ENCODE measurements at places on chromosomes 12 and 14.

DNA sequence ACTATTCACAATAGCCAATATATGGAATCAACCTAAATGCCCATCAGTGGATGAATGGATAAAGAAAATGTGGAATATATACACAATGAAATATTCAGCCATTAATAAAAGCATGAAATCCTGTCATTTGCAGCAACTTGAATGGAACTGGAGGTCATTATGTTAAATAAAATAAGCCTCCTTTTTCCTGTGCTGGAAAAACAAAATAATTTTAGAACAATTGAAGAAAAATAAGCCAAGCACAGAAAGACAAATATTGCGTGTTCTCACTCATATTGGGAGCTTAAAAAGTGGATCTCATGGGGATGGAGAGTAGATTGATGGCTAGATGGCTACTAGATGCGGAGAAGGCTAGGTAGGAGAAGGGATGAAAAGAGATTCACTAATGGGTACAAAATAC is 6.3 kb upstream of the BTG1 start:
- no peak for DNase-seq

GRCh38 chr14:103372552-103373304 is 12.5 kb upstream of the MARK3 start:
- no peak for DNase-seq

- no peak for DNase-seq
Measured at GRCh38 chr12:68611094-68611805, 551 bp downstream of the RAP1B start.

DNA sequence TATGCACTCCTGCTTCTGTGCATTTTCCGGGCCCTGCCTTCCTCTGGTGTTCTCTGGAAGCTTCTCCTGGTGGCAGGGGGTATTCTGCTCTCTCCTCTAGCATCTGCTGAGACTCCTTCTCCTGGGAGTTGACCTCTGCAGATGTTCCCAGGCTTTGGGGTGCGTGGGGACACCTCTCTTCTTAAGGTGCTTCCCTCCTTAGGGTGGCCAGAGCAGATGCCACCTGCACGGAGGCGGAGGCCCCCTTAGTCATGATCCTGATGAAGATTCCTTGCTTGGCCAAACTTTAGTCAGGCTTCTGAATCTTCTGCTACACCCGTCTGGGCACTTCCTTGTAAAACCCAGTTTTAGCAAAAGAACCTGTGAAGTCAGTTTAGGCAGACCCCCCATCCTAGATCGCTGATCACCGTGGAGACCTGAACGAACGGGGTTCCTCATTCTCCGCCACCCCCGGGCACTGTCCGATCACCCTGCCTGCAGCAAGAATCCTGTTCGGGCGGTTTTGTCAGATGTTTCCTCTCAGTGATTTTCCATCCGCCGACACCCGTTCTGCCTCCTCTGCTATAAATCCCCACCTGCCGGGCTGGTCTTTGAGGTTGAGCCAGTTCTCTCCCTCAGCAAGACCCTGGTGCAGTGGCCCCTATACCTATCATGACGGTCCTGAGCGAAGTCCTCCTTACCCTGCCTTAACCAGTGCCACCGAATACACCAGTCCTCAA is 111.9 kb downstream of the CALM1 start:
- DNase-seq, result no peak

GRCh38 chr14:67428501-67429031 is 16.6 kb upstream of the PLEK2 start:
- DNase-seq, result no peak

DNA sequence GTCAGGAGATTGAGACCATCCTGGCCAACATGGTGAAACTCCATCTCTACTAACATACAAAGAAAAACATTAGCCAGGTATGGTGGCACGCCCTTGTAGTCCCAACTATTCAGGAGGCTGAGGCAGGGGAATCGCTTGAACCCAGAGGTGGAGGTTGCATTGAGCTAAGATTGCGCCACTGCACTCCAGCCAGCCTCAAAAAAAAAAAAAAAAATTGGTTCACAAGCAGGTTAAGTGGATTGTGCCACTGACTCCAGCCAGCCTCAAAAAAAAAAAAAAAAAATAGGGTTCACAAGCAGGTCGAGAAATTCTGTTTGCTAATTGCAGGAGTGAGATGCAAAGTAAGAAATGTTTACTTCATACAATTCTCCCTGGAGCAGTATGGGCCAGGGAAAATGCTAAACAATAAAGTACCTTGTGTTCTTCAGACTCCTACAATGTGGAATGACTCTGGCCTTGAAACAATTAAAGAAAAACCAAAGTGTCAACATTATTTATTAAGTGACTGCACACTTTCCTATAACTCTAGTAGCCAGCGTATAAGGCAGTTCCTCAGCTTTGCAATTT is 6.1 kb downstream of the EDDM3B start:
- DNase-seq, result no peak

DNA sequence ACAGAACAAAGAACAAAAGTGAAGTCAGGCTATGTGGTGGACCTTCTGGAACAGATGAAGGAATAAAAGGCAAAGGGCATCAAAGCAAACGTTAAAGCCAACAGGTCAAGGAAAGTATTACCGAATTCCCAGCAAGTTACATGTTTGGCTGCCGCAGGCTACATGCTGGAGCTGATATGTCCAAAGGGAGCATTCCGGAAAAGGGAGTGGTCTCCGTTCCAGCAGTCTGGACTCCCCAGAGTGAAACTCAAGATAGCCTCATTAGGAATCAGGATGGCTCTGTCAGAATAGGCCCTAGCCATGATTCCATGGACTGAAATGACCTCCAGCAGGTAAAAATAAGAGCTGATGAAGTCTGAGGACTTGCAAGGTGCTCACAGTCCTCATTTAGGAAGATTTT is 379.8 kb upstream of the PRICKLE1 start:
- DNase-seq, result no peak

GRCh38 chr14:34013721-34014060 is 62.8 kb upstream of the EGLN3 start:
- DNase-seq, result no peak

- no peak for DNase-seq
Measured at GRCh38 chr12:54882079-54882478, 27.8 kb downstream of the MUCL1 start.

DNA sequence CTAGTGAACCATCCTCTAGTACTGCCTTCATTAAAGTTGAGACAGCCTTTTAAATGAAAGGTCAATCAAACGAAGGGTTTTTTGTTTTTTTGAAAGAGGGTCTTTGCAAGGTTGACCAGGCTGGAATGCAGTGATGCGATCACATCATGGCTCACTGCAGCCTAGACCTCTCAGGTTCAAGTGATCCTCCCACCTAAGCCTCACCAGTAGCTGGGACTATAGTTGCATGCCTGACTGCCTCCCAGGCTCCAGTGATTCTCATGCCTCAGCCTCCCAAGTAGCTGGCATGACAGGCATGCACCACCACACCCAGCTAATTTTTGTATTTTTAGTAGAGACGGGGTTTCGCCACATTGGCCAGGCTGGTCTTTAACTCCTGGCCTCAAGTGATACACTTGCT is 114.6 kb upstream of the SINHCAF start:
- no peak for DNase-seq

DNA sequence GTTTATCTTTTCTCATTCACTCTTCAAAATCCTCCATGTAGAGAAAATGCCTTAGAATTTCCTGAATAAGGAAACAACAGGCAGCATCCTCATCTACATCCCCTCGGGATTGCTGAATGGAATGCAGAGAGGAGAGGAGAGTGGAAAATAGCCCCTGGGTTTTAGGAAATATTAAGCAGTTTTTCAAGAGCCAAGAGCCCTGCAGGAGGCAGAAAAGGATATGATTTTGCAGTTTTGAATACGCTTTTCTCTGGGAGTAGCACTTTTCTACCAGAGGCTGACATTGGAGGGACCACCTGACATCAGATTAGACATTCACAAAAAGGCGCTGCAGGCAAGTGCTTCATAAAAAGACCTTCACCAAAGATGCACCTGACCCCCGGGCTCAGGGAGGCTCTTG is 362.2 kb upstream of the SFSWAP start:
- no peak for DNase-seq

DNA sequence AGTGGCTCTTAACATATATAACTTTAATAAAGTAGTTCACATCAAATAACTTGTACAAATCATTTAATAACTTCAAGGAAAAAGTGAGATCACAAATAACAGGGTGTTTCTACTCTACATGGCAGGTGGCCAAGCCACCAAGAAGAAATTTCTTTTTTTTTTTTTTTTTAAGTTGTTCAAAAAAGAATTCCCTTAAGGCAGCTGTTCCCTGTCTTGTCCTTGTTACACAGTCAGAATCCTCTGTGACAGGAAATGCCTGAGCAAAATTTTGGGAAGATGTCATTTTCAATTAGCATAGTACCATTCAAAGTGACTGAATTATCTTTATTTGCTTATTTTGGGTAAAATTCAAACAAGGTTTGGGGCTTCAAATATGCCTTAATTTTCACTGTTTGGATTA is 79.4 kb downstream of the LIN7A start:
- no peak for DNase-seq

- no peak for DNase-seq
Measured at GRCh38 chr12:11849757-11850504, 200.5 kb downstream of the ETV6 start.

DNA sequence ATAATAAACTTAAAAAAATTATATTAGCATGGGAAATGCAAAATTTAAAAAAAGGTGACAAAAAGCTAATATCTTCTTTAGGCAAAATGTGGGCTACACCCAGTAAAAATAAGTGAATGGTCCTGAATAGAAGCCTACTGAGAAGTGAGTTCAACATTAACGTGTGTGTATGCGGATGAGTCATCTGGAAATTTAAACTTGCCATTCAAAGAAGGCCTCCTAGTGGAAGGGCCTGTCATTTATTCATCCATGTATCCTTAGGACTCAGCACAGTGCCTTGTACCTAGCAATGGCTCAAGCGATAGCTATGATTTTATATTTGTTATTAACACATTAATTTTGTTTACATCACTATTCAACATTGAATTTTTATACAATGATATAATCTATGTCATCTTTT is 226.2 kb downstream of the NUBPL start:
- DNase-seq, result no peak

DNA sequence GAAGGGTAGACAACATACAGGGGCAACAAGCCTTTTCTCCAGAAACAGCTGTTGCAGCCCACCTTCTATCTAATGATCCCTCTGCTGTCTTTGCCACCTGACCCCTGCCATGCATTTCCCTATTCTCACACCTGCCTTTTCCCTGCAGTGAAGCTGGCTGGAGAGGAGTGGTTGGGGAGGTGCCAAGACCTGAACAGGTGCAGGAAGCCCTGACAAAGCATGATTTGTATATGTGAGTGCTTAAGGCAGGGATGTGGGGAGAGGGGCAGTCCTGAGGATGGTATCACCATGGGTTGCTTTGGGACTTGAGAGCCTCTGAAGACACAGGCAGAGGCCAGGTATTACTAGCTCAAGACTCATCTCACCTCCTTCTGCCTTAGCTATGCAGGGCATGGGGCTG is 2.9 kb upstream of the PFDN5 start:
- DNase-seq, result peak; percentile 16

- peak; percentile 28 for DNase-seq
Measured at GRCh38 chr12:72271451-72272090, 599 bp upstream of the TRHDE start.

GRCh38 chr12:47742253-47742825 is 16.3 kb downstream of the RAPGEF3 start:
- DNase-seq, result no peak

DNA sequence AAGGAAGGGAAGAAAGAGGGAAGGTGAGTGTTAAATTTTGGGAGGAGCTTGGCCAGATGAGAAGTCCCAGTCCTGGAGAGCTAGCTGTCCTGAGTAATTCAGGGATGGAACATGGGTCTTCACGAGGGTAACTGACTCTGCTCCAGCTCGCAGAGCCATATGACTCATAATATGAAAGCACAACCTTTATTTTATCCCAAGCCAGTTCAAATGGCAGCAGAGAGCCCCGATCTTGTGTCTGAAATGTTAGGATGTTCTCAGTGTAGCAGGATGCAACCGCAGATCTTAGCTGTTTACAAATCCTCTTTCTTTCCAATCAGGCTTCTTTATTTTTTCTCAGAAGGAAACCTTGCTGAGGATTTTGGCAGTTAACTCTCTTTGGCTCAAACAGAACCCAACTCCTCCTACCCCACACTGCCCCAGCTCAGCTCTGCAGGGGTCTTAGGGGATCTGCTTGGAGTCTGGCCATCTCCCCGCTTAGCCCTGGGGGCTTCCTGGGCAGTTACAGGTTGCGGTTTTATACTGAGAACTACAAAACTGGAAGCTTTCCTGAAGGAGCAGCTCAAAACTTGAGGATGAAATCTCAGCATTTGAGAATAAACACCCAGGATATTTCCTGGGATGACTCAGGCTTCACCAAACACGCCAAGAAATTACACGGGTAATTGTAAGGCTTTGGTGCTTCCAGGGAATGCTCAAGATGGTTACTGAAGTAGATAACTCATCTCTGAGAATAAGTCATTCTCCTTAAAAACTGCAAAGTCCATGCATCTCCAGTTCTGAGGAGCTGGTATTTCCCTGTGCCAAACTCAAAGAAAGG is 92.5 kb downstream of the VCPKMT start:
- no peak for DNase-seq

- DNase-seq, result no peak
Measured at GRCh38 chr14:103395244-103395643, 10.0 kb downstream of the MARK3 start.

- peak; percentile 56 for DNase-seq
Measured at GRCh38 chr12:6825398-6826124, 2.6 kb upstream of the P3H3 start.

DNA sequence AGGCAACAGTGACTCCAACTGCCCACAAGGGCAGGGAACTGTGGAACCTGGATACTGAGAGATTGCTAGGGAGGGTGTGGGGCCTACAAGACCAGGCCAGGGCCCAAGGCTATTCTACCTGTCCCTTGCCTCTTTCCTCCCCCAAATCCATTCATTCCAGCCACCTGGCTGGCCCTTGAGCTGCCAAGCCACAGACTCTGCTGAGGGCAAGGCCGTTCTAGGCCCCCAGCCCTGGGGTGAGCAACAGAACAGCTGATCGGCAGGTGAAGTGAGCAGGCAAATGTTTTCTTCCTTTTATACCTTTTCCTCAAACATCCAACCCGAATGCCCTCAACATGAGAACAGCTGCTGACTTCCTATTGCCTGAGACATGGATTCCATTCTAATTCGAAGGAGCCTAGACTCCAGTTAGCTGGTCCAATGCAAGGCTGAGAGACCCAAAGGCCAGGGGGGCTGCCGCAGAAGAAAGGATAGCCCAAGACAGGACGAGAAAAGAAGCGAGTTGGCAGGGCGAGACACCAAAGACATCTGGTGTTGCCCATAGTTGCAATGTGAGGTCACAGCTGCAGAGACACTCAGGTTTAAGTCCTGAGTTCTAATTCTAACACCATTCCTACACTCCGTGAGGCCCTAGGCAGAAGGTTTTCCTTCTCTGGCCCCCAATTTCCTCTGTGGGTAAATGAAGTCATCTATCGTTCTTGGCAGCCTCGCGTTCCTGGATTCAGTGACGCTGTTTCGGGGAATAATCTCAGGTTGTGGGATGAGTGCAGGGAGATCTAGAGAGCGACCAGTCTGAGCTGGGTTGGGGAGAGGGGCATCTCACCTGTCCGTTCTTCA is 1.7 kb downstream of the C1QL4 start:
- DNase-seq, result no peak

GRCh38 chr14:28356819-28357218 is 409.8 kb upstream of the FOXG1 start:
- no peak for DNase-seq

All from NCI-H1092 (cell line).